Endodermal cell (in vitro differentiated cells): ENCODE measurements at places on chromosomes 16 and 17.

DNA sequence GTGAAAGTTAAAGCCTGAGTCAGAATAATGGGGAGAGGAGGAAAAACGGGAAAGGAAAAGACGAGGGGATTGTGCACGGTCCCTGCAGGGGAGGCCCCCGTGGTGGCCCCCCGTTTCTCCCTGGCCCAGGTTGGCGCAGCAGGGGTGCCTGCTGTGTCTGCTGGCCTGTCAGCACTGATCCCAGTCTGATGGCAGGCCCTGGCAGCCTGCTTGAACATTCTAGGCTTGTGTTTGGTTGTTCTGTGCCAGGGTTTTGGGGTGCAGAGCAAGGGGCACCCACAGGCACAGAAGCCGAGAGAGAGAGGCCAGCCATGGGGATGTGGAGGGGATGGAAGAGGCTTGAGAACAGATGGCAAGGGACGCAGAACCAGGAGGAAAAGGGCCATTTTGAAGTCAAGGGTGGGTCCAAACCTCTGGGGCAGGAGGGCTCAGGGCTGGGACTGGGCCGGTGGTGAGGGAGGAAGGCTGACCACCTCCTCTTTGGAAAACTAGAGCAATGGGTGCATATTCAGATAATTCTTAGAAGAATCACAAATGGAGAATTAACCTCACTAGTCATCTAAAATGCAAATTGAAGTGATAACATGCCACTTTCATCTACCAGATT lies 35.9 kb downstream of the TBX4 start:
- peak; percentile 34 for DNase-seq

- DNase-seq, result no peak
Measured at GRCh38 chr16:47713225-47713595, 252.1 kb downstream of the PHKB start.

DNA sequence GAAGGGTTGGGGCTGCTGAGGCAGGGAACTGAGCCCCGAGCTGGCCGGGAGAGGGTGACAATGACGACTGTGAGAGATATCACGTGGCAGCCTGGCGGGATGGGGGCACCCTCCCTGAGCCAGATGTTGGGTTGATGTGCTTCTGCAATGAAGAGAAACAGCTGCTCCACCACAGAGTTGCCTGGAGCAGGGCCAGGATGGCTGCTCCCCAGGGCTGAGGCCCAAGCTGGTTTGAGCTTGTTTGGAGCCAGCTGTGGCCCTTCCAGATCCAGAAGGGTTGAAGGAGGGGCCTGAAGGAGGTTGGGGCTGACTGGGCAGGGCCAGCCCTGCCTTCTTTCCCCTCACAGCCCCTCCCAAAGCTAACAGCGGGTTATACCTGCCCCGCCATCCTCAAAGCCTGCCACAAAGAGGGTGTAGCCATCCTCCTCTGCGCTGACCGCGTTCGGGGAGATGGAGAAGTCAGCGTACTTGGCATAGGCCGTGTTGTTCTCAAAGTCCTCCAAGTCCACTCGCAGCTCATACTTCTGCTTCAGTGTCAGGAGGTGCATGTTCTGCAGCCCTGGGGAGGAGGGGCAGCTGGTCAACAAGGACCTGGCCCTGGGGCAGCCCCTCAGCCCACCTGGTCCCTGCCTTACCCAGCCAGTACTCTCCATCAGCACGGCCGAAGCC lies 2.1 kb downstream of the MFAP4 start:
- DNase-seq, result no peak

DNA sequence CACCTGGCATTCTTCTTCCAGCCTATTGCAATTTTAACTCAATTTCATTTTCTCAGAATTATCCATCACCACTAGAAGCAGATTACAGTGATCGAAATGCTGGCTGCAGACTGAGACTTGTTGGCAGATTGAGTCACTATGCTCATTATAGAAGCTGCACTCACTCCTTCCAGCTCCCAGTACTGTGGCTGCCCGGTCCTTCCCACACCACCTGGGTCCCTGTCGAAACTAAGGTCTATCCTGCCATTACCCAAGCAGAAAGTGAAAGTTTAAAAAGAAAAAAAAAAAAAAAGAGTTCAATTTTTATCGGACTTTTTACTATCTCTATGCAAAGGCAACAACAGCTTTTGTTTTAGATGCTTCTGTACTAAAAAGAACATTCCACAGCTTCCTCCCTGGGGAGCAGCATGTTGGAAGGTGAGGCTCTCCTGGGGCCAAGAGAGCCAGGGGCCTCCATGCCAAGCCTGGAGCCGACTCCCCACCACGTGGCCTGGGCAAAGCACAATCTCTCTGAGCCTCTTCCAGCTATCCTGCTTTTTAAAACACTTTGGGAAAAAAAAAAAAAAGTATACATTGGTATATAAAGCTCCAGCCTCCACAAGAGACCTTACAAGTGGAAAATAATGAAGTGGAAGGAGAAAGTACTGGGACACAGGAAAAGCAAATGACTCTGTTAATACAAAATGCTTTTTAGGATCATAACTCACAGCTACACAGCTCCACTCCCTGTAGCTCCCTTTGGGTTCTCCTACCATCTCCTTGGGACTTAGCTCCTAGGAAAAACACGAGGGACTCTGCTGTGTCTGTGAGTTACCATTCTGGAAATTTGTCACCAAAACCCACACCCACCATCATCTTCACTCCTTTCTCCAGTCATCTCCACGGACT lies 77.8 kb downstream of the USP31 start:
- DNase-seq, result no peak

DNA sequence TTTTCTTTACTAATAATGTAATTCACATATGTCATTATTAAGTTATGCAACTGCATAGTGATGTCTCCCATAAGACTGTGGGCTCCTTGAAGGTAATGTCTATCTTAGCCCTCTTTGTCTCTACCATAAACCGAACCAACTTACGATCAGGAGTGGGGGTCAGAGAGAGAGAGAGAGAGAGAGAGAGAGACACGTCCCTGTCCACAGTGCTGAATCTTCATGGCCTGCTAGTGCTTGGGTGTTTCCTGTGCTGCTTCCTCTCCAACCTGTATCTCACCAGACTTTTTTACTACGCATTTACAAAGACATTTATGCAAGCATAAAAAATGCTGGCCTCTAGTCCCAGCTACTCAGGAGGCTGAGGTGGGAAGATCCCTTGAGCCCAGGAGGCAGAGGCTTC lies 52.2 kb upstream of the HAPSTR1 start:
- no peak for DNase-seq
